ENCODE measurements at places on chromosomes 7 and 10.

- no peak for DNase-seq
Measured at GRCh38 chr7:128357217-128357613, 4.3 kb downstream of the PRRT4 start.

DNA sequence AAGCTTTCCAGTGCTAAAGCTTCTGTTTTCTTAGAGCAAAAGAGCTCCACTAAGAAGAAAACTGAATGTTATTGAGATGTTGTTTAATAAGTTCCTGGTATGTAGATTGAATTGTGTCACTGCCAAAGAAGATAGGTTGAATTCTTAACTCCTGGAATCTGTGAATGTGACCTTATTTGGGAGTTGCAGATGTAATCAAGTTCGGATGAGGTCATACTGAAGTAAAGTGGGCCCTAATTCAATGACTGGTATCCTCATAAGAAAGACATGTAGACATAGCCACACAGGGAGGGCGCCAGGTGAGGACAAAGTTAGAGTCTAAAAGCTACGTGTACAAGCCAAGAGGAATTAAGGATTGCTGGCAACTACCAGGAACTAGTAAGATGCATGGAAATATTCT is 732.1 kb upstream of the C7orf33 start:
- no peak for DNase-seq

DNA sequence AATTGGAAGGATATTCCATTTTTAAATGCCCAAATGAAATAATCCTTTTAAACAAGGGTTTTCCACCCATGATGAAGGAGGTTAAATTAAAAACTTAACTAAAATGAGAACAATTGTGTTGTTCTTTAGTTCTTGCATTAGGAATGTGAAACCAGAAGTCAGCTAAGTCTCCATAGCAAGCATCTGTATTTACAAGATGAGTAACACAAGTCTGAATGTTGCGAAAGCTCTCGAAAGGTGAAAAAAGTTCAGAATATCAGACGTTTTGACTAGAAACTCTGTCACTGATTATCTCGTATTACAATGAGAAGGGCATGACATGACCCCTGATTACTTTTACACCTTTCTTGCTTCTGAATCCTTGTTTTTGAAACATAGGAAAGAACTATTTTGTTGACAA is 149.6 kb downstream of the BICC1 start:
- DNase-seq = no peak

- DNase-seq = no peak
Measured at GRCh38 chr10:50653758-50654157, 30.0 kb upstream of the SGMS1 start.

DNA sequence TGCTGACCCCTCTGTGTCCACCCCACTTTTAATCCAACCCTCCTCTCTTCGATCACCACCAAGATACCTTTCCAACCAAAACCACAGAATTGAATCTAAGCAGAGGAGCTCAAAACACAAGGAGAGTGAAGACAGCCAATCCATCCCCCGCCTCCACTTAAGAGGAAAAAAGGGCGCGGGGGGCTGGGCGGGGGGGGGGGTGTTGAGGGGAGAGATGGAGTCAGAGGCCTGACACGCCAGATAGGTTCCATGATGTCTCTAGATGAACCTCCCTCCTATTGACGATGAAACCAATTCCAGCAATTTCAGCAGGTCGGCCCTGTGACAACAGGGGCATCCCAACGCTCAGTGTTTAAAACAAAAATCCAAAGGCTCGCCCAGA is 1.3 kb downstream of the SORBS1 start:
- no peak for DNase-seq

- DNase-seq = no peak
Measured at GRCh38 chr10:132420981-132421846, 24.2 kb downstream of the PWWP2B start.

- DNase-seq = no peak
Measured at GRCh38 chr7:114973147-114973546, 51.3 kb downstream of the MDFIC start.

- DNase-seq = no peak
Measured at GRCh38 chr10:24958721-24959381, 6.4 kb upstream of the PRTFDC1 start.

GRCh38 chr10:13105184-13105583 is 5.2 kb downstream of the OPTN start:
- no peak for DNase-seq

- DNase-seq = no peak
Measured at GRCh38 chr7:50190776-50191175, 97.7 kb upstream of the ZPBP start.

GRCh38 chr10:119247550-119247894 is 40.2 kb downstream of the GRK5 start:
- no peak for DNase-seq

- DNase-seq = no peak
Measured at GRCh38 chr10:35040760-35041501, 49.2 kb downstream of the CUL2 start.

DNA sequence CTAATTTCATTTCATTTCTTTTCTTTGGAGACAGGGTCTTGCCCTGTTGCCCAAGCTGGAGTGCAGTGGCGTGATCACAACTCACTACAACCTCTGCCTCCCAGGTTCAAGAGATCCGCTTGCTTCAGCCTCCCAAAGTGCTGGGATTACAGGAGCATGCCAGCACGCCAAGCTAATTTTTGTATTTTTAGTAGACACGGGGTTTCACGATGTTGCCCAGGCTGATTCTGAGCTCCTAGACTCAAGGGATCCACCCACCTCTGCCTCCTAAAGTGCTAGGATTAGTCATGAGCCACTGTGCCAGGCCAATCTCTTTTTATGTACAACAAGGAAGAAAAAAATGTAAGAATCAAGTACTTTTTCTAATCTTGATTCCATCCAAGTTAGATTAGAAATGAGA is 10.7 kb upstream of the KMT2E start:
- DNase-seq = no peak

GRCh38 chr10:59395984-59396383 is 33.6 kb upstream of the FAM13C start:
- no peak for DNase-seq

- no peak for DNase-seq
Measured at GRCh38 chr10:44033008-44033407, 351.9 kb downstream of the CXCL12 start.

DNA sequence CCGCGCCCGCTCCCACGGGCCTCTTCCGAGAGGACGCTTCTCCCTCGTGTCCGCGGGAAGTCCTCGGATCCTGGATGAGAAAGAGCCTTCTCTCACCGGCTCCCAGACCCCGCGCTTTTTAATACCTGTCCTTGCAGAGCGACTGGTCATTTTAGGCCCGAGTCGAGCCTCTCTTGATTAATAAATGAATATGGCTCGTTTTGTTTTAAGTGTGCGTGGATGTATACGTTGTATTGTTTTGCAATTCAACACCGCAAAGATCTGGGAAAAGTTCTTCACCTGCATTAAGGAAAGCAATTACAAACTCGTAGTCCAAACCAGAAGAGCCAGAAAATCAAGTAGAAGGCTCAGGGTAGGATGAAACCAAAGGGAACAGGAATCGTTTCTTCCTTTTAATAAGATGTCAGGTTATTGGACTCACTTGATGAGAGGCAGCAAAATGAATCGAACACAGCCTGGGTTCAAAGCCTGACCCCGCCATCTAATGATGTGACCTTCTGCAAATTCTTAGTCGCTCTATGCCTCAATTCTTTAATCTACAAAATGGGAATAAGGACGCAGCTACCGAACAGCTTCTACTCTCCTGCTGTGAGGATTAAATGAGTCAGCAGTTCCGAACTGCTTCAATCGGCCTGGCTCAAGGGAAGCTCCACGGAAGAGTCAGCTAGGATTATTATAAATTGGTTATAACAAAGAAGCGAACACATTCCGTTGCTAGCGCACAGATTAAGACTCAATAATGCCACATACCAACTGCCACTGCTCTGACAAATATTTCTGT is 277.8 kb upstream of the NEBL start:
- DNase-seq = no peak

DNA sequence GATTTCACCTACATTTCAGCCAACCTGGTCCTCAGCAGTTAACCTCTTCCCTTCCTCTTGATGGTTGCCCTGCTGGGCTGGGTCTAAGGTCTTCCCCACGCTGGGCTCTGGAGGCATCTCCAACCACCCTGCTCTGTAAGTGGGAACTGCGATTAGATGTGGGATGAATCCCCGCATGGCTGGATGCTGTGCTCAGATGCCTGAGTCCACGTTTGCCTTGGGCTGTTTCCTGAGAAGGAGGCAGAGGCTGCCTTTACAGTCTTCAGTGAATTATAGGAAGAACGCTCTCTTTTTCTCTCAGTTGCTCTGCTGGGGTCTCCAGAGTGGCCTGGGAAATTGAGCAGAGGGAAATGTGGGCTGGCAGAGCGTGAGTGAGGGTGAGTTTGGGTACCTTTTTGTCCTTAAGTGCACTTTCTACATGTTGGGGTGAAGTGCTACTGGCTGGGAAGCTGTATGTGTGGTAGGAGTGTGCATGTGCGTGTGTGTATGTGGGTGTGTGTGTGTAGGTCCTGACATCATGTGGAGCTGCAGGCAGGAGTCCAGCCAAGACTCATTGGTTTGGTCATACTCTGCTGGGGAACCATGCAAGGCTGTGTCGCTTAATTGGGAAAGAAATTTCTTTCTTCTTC is 1.5 kb downstream of the GIMAP8 start:
- no peak for DNase-seq

DNA sequence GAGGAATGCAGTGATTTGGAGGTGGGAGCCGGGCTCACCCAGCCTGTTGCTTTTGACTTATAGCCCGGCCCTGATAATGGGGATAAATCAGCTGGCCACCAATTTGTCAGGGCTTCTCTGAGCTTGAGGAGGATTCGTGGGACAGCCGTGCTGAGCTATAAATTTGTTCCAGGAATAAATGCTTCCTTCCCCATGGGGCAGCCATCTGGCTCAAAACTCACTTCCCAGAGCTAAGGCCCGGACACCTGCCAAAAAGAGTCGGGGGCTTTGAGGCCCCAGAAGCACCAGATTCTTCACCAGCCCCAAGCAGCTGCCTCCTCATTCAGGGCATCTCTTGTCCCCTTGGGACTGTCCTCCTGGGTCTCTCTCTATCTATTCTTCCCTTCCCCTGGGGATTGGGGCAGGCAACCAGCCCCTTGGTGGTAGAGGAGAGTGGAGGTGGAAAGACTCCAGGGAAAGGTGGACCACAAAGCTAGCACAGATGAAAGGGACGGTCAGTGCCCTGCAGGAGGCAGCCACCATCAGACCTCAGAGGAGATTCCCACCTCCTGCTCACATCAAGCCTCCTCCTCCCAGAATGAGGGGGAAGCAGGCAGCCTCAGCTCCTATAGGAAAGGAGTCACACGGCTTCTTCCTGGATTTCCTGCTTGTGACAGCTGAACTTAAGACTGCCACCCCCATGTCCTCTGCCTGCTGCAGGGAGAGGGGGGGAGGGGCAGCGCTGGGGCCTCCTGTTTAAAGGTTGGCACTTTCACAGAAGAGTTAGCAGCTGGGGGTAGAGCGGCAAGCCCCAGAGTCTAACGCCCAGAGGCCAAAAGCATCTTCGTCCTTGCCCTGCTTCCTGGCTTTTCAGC is 44.2 kb upstream of the LRRC4 start:
- DNase-seq = no peak

- DNase-seq = no peak
Measured at GRCh38 chr10:119308089-119308488, 100.7 kb downstream of the GRK5 start.

DNA sequence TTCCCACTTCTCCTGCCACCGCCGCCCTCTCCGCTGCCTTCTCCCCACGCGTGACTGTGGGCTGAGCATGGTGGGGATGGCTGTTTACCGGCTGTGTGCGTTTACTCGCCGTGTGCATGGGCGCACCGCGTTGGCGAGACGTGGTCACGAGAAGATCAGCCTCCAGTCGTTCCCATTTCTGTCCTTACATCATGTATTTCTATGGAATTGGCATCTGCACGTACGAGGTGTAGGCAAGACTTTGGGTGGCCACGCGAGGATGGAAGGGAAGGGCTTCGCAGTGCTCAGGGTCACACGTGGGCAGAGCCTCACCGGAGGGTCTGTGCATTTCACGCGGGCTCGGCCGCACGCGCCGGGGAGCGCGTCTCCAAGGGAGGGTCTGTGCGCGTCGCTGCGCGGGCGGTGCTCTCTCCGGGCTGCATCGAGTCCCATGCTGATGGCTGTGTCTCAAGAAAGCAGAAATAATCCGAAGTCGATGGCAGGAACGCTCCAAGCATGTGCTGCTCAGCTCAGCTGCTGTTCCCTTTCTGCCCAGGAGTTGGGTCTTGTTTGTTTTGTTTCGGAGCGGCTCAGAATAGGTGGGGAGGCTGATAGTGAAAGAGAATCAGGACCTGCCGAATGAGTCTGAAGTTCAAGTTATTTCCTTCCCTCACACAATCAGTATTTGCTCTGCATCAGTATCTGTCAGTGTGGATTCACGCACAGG is 973 bp downstream of the CAMK1D start:
- no peak for DNase-seq

DNA sequence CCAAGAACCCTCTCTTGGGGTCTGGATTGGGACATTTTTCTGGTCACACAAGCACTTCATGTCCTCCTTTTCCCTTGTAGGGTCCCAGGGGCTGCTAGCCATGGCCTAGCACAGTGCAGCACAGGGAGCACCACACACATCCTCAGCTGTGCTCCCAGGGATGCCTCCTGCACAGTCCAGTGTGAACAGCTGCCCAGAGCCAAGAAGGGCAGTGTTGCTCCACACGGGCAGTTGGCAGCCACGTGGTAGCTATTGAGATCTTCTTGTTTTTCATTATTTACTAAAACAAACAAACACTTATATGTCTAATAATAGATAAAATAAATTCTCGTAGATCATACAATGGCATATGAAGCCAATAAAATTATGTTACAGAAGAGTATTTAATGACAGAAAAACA is 13.9 kb upstream of the LANCL2 start:
- DNase-seq = no peak

- no peak for DNase-seq
Measured at GRCh38 chr7:76372984-76373833, 14.4 kb upstream of the YWHAG start.

DNA sequence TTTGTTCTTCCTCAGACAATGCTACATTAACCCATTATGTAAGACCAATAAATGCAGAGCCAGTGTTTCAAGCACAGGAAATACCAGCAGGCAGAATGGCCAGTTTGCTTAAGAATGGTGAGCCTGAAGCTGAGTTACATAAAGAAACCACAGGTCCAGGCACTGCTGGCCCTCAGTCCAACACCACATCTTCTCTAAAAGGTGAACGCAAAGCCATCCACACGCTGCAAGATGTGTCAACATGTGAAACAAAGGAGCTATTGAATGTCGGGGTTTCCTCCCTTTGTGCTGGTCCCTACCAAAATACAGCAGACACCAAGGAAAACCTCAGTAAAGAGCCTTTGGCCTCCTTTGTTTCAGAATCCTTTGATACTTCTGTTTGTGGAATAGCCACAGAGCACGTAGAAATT is 63.8 kb downstream of the TASOR2 start:
- DNase-seq = no peak

- DNase-seq = no peak
Measured at GRCh38 chr10:13632440-13632839, 45.7 kb downstream of the PRPF18 start.
